ENCODE measurements at places on chromosomes 11 and 22.

DNA sequence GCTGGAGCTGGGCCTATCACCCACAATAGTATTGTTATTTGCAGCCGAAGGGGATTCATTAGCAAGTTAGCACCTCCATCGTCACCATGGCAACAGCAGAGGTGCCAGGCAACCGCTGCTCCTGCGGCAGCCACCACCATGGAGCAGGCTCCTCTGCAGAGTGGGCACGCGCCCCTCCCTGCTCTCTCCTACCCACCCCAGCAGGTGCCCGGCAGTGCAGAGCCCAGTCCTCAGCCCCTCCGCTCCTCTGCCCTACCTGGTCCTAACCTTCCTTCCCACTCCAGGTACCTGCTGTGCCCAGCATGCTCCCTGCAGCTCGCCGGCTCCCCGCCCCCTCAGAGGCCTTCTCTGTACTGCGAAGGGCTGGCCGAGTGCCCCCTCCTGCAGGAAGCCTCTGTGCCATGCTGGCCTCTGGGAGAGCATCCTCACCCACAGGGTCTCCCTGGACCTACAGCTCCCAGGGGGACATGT, 3.6 kb downstream of the DUSP8 start:
- DNase-seq, result no peak

- no peak for DNase-seq
Observed at GRCh38 chr11:12467610-12468009, 90.2 kb downstream of the PARVA start.

- no peak for DNase-seq
Observed at GRCh38 chr11:78281511-78281910, 92.8 kb downstream of the USP35 start.

- no peak for DNase-seq
Observed at GRCh38 chr11:79119491-79120284, 321.1 kb downstream of the TENM4 start.

- no peak for DNase-seq
Observed at GRCh38 chr22:44131412-44131811, 49.3 kb upstream of the PARVG start.

DNA sequence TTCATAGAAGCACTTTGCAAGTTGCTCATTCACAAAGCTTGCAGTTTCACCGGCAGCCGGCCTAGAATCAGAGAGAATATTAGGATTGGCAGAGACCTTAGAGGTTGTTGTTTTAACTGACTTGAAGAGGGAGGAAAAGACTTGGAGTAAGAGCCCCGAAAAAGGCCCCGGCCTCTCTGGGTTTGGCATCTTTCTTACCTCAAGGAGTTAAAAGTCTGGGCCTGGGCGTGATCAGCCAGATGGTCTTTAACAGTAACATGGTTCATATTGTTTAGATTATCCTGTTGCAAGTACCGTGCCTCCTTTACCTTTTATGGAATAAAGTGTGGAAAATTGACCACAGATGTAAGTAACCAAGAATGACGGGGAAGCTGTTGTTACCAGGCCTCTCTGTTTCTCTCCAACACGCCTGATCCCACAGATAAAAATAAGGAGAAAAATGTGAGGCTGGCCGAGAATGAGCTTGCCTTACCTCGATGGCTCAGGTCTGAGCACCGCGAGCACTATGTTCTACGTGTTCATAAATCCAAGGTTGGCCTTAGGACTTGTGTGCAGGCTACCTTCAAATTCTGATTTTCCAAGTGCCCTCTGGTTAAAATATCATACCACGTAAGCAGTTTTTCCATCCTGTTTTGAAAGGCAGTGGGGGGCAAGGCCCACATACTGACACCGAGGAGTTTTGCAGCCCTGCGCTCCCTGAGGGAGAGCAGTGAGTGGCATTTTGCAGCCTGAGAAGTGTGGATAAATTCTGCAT, 56.4 kb downstream of the PARVA start:
- DNase-seq, result no peak

DNA sequence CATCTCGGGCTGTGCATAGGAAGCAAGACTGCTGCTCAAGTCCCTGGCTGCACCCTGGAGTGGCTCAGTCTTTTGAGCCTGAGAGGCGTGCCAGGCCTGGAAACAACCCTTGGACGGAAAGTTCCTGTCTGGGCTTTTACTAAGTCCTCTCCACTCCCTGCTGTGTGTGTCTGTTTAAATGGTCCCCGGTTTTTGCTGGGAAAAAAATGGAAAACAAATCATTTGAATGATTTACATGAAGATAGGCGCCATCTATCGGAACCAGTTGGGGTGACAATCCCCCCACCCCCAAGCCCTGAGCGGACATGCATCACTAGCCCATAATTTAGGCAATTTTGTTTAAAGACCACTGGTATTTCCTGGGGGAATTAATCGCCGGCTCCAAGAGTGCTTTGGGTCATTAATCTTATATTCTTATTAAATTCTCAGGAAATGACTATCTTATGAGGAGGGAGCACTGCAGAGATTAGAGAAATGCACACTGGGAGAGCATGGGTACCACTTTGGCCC, 2.7 kb upstream of the GAB2 start:
- DNase-seq, result peak; percentile 42

DNA sequence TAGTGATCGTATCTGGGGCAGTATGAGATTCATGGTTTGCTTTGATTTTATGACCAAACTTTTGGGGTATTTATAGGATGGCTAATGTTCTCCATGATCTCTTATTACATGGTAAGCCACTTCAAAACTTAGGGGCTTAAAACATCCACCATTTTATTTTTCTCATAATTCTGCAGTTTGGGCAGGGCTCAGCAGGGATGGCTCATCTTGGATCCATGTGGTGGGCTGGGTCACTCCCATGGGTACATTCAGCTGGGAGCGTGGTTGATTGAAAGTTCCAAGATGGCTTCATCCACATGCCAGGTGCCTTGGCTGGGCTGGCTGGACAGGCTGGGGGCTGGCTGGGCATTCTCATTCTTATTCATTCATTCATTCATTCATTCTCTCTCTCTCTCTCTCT, 30.5 kb upstream of the FGF19 start:
- DNase-seq, result no peak

DNA sequence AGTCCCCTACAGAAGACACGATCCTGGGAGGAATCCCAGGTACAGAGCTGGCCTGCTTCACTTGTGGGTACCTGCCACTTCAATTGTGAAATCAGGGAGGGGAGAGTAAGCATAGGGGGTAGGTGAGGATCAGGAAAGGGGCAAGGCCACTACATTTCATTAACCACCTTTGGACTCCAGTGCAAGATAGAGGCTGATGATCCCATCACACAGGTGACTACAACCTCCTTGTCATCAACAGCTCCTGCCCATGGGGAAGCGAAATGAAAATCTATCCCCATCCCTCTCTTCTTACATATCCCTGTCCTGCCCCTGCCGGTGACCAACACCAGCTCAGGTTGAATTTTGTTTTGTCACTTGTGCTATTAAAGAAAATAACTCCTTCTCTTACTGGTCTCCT, 64.7 kb upstream of the VPREB1 start:
- DNase-seq, result no peak

DNA sequence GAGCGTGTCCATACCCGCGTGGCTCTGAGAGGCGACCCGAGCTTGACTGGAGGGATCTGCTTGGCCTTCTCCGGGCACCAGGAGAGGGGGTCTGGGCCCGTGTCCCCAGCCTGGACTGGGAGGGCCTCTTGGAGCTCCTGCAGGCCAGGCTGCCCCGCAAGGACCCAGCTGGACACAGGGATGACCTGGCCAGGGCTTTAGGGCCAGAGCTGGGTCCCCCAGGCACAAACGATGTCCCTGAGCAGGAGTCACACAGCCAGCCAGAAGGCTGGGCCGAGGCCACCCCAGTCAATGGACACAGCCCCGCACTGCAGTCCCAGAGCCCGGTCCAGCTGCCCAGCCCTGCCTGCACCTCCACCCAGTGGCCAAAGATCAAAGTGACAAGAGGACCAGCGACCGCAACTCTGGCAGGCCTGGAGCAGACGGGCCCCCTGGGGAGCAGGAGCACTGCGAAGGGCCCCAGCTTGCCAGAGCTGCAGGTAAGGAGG, 38.2 kb downstream of the TRIOBP start:
- DNase-seq, result no peak

DNA sequence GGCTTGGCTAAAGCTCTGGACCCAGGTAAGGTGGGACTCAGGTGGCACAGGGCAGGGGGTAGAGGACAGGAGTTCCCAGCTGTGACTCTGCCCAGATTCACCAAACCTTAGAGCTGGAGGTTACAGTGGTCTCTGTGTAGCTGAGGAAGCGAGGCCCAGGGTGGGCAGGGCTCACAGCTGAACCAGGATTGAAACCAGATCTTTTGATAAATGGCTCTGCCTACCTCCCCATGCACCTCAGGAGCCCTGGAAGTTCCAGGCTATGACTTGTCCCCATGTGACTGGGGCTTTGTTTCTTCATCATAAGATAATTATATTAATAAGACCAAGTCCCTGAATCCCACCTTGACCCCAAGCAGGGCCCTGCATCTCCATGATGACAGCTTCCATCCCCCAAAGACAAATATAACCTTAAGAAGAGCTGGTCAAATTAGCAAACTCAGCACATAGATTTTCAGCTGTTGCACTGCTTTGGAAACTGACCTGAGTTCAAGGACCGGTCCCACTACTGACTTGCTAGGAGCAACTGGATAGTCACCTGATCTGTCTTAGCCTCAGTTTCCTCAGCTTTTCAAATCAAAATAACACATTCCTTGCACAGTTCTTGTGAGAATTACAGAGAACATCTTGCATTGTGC, 21.3 kb upstream of the TSKU start:
- DNase-seq, result no peak

GRCh38 chr11:98740321-98740720, 280.4 kb upstream of the CNTN5 start:
- no peak for DNase-seq

DNA sequence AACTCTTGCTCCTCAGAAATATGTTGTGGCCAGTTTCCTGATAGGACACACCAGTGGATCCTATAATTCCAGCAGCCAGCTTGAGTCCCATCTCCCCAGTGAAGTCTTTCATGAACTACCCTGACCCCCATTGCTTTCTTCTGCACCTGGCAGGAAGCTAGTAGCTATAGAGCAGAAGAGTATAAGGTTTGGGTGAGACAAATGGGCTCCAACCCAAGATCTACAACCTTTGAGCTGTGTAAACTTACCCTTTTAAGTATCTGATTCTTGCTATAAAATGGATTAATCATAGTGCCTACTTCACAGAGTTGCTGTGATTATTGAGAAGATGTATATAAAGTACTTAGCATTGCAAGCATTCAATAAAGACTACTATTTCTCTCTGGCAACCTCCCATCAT, 396.9 kb upstream of the CADM1 start:
- DNase-seq, result no peak

GRCh38 chr11:7520981-7521487, 7.2 kb downstream of the PPFIBP2 start:
- no peak for DNase-seq

DNA sequence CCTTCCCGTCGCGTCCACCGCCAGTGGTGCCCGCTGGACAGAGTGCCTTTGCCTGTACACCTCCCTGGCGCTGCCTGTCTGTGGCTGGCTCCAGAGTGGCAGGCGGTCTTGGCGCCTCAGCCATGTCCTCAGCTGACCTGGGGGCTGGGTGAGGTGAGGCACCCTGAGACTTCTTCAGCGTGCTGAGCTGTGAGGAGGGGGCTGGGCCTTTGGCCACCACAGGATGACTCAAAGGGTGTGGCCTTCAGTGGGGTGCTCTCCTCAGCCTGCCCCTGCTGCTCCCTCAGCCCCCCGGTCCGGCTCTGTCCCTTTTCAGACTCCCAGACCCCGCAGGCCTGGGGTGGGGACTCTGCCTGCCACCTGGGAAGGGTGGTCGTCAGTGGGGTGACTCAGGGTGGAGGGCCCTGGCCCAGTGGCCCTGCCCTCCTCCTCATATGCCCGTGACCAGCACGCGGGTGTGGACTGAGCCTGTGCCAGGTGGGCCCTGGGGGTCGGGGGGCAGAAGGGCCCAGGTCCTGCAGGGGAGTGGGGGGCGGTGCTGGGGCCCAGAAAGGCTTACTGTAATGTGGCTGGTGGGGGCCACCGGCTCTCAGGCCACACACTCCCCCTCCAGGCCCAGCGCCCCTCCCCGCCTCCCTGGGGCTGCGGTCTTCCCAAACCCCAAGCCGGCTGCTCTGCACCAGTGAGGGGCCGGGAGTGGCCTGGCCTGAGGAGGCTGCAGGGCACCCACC, 15.9 kb downstream of the CRELD2 start:
- DNase-seq, result no peak

GRCh38 chr11:119368121-119369034, 13.1 kb downstream of the USP2 start:
- no peak for DNase-seq

GRCh38 chr11:32172041-32172847, 81.4 kb downstream of the RCN1 start:
- DNase-seq, result no peak
